Stimulated activated CD4-positive, alpha-beta T cell treated with anti-CD3 and anti-CD28 coated beads, Interleukin-4, amount 100 ng/mL, for 48 hours (primary cell): ENCODE measurements at places on chromosomes 13 and 19.

GRCh38 chr13:49608651-49609331 lies 19.5 kb upstream of the ARL11 start:
- no peak for DNase-seq

GRCh38 chr13:102322211-102322610 lies 79.6 kb downstream of the FGF14 start:
- no peak for DNase-seq

GRCh38 chr13:59016250-59016649 lies 1147.5 kb downstream of the DIAPH3 start:
- DNase-seq = no peak

DNA sequence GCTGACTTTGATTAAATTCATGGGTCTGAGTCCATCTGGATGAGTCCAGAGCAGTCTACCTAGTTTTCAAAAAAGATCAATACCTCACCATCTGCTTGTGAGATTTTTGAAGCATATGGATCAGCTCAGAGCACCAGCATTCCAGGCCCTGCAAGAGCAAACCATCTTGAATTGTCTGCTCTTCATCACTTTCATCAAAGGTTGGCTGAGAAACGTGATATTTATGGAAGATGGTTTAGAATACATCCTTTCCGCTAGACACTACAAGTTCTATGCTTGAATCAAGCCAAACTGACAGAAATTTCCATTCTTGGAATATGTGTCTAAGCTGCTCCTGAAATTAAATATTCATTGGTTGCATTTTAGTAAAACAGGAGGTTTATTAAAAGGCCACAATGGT lies 190.3 kb downstream of the KCNRG start:
- DNase-seq = no peak

- no peak for DNase-seq
Measured at GRCh38 chr13:97005625-97006262, 11.5 kb upstream of the OXGR1 start.

- DNase-seq = no peak
Measured at GRCh38 chr13:37953696-37954095, 84.1 kb upstream of the TRPC4 start.

GRCh38 chr13:30877335-30877734 lies 28.7 kb upstream of the MEDAG start:
- DNase-seq = no peak

GRCh38 chr13:25738342-25739196 lies 313.2 kb downstream of the SHISA2 start:
- DNase-seq = no peak

DNA sequence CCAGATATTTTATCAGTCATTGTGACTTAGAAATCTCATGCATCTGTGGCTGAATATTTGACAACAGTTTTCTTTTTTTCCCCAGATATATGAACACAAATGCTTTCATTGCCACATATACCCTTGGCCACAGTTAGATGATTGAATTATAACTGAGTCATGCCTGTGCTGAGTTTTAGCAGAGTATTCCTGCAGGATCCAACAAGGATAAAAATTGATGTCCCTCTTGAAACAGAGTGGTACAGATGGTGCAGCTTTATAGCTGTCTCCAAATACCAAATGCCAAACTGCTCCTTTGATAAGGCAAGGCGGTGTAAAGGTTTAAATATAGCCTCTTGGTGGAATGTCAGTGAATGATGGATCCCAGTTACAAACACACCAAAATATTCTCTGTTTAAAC lies 428.5 kb downstream of the GPC6 start:
- DNase-seq = no peak

GRCh38 chr13:76884186-76884906 lies 1.9 kb downstream of the KCTD12 start:
- no peak for DNase-seq

DNA sequence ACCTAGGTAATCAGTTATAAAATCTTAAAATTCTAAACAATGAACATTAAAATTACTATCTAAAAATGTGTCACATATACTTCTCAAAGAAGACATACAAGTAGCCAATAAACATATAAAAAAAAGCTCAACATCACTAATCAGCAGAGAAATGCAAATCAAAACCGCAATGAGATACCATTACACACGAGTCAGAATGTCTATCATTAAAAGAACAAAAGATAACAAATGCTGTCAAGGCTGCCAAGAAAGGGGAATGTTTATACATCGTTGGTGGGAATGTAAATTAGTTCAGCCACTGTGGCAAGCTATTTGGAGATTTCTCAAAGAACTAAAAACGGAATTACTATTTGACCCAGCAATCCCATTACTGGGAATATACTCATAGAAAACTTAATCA lies 310.3 kb upstream of the EDNRB start:
- DNase-seq = no peak

DNA sequence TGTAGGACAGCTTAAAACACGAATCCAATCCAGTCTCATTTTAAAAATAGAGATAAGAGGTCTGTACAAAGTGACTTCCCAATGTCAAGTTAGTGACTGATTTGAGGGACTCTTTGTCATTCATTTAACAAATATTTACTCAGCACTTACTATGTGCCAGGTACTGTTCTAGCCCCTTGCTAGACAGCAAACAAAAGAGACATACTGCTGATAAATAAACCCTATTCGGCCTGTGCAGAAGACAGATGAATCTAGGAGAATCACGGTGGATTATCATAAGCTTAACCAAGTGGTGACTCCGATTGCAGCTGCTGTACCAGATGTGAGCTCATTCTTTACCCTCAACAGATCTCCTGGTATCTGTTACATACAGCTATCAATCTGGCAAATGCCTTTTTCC lies 6.4 kb upstream of the ELF1 start:
- no peak for DNase-seq

GRCh38 chr19:38946229-38947010 lies 15.7 kb downstream of the MRPS12 start:
- no peak for DNase-seq

DNA sequence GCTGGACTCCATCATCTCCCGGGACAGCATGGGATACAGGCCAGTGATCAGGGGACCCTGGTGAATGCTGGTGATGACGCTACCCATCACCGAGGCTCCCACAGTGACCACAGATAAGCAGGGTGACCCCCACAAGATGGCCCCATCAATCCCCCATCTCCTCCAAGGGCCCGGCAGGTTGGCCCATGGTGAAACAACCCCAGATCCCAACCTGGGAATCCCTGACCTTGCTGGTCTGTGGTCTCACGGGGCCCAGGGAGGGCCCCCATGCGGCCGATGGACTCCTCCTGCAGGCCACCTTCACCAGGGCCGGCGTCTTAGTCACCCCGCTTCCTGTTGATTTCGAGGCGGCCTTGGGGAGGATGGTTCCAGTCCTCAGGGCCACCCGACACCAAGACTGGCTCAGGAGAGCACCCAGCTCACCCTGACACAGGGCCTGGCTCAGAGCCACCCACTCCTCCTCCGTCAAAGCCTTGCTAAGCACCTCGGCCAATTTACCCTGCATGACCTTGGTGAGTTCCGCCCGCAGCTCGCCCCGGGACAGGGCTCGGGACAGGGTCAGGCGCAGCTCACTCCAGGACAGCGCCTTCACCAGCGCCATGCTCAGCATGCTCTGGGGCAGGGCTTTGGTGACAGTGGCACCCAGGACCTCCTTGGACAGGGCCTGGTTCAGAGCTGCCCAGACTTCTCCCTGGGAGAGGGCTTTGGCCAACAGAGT lies 10.0 kb downstream of the IQCN start:
- no peak for DNase-seq

- no peak for DNase-seq
Measured at GRCh38 chr13:75135325-75135825, 346.6 kb downstream of the TBC1D4 start.

DNA sequence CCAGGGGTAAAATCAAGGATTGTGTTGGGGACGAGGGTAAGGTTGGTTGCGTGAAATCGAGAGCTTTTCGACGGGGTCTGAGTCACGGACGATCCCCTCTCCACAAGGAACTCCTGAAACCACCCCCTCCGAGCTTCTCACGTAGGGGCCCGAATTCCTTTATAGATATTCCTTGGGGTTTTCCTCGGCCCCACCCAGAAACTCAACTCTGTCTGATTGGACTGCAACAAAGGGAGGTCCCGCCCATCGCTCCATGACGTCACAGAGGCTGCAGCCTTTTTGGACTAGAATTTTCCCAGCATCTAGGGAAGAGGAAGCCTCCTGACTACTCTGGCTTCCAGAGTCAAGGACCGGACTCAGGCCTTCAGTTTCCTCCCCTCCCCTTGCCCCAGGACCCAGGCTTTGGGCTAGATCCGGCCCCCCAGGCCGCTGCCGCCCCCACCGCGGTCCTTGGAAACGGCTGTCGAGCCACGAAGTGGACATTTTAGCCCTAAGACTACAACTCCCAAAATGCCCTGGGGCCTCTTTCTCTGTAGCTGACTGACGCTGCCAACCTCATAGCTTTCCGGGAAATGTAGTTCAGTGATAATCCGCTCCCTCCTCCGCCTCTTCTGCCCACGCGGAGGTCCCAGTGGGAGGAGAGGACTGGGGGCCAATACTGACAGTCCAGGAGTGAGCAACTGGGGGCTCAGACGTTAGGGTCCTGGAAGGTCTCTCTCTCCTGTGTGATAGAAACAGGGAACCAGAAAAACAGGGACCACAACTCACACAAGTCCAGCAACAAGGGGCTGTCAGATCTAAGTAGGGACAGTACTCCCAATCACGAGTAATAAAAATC lies at the start of gene IZUMO1:
Gene IZUMO1 (minus strand): TSS at position 172 of the 838 bp plus-strand sequence. CDS start 1,050 bp downstream, outside the sequence.
- peak; percentile 43 for DNase-seq

DNA sequence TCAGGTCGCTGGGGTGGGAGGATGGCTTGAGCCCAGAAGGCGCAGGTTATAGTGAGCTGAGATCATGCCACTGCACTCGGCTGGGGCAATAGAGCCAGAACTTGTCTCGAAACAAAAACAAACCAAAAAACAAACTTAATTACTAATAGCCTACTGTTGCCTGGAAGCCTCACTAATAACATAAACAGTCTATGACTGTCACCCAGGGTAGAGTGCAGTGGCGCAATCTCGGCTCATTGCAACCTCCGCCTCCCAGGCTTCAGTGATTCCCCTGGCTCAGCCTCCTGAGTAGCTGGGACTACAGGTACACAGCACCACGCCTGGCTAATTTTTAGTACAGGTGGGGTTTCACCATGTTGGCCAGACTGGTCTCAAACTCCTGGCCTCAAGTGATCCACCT lies 18.0 kb downstream of the CATSPERD start:
- DNase-seq = no peak

- peak; percentile 60 for DNase-seq
Measured at GRCh38 chr19:45670670-45671453, 2.8 kb downstream of the GIPR start.

DNA sequence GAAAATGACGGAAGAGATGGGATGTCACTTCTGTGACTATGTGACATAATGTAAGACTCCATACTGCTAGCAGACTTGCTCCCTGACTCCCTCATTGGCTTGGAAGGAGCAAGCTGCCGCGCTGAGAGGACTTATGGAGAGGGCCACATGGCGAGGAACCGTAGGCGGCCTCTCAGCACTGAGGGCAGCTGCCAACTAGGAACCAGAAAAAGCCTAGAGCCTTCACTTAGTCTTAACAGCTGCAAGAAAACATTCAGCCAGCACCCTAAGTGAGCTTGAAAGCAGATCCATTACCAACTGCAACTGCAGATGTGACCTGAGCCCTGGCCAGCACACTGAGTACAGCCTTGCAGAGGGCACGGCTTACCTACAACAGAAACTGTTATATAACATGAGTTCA lies 33.9 kb downstream of the USP12 start:
- no peak for DNase-seq

DNA sequence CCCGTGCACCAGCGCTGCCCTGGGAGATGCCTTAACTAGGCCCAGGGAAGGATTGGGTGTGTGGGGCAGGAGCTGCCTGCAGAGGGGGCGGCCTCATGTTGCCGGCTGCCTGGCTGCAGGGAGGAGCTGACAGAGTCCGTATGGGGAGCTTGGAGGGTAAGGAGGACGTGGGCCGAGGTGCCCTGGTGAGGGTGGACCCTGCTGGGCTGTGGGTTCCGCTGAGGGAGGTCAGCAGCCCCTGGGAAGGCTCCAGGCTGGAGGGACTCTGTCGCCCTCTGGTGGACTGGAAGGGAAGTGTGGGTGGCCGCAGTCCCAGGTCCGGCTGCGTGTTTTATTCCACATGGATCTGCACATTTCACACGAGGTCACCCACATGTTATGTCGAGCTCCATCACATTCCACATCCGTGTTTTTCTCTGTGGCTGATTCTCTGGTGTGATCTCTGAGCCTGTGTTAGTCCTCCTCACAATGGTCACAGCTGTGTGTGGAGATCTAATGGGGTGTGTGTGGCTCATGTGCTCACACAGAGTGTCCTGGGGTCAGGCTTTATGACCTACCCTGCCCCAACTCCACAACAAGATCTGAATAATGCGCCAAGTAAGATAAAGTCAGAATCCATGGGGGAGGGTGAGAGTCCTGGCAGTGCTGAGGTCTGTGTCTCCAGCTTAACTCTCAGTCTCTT lies 1.8 kb upstream of the CEACAM8 start:
- DNase-seq = peak; percentile 38

- no peak for DNase-seq
Measured at GRCh38 chr19:7658219-7658686, 10.6 kb upstream of the RETN start.

DNA sequence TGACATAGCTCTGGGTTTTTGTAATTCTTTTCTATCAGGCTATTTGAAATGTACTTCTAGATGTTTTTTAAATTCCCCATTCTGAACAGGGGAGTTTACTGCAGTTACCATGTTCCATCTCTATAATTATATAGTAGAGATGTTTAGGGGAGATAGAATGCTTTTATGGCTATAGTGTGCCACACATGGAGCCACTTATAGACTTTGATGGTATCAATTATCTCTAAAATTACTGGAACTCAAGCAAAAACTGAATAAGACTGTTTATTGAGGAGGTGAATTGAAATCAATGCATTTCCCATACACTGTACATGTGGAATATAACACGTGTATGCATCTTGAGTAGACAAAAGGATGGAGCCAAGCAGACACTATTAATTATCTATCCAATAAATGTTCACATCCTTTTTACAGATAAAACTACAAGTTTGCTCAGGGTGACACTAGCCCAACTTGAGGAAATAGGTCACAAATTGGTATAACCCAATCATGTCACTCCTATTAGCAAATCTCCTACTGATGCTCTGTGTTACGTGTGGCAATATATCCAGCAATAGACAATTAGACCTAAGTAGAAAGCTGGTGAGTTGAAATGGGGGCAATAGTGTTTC lies 1882.6 kb downstream of the PCDH9 start:
- DNase-seq = no peak

GRCh38 chr13:75153834-75154233 lies 328.1 kb downstream of the TBC1D4 start:
- DNase-seq = no peak

DNA sequence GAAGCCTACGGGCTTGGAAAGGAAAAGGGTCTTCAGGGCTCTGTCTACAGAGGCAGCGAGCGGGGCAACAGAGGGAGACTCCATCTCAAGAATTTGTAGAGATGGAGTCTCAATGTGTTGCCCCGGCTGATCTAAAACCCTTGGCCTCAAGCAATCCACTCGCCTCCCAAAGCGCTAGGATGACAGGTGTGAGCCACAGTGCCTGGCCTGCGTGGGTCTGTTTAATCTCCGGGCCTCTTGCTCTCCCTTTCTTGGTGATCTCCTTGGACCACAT lies 8.1 kb downstream of the RPS9 start:
- DNase-seq = no peak

DNA sequence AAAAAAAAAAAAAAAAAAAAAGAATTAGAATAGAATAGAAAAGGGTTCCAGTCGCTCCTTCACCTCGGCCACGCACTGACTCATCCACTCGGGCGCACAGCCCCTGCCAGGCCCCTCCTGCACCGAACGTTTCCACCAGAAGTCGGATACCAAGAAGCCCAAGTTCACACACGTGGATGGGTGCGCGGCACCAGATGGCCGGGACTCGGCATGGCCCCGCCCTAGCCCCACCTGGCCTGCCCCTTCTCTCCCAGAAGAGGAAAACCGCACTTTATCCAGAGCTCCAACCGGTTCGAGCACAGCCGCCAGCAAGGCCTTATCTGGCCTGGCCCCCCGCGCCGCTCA lies 5.9 kb downstream of the PRR36 start:
- DNase-seq = no peak
